ENCODE measurements at places on chromosomes 3 and 15. TPM values are rescaled to one million over a fixed set of nuclear protein-coding genes. Genes with fewer than 3 reads are reported as not detected.

CCR1 gene
- total RNA-seq: 2.3 TPM

SLC9C1 gene
- not detected for total RNA-seq

DNA sequence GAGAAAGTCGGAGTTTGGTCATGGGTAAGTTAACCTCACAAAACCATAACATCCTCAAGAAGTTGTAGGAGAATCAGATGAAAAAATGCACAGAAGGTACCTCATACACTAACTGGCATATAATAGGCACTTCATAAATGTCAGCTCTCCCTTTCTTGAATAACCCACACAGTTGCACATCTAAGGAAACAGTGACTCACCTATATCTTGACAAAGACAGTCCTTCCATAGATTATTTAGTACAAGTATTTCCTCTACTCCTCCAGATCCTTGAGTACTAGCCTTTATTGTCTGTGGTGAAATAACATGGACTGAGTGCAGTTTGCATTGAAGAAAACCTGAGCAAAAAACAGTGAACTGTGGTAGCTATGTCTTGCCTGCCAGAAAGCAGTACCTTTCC lies 46.6 kb downstream of the MAGI1 start:
- DNase-seq: no peak

DNA sequence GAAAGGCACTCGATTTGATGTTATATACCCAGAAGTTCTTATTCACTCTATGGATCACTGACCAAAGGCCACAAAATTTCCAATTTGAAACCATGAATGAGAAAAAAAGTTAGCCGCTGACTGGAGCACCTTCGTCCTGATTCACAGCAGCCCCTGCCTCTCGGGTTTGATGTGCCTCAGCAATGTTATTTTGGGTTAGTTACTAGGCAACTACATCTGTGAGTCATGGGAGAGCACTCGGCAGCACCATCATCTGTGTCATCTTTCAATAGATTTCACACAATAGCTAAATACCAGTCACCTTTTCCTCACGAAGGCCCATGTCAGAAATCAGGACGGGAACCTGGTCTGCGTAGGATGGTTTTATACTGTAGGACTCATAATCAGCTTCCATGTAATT lies 269.2 kb downstream of the ZBBX start:
- DNase-seq: no peak

- DNase-seq: no peak
Measured at GRCh38 chr3:128845119-128845777, 34.2 kb upstream of the ACAD9 start.

Measured in left lobe of liver (tissue), 2 donors.